ENCODE measurements at places on chromosomes 11 and 22. TPM values are rescaled to one million over a fixed set of nuclear protein-coding genes. Genes with fewer than 3 reads are reported as not detected.

DNA sequence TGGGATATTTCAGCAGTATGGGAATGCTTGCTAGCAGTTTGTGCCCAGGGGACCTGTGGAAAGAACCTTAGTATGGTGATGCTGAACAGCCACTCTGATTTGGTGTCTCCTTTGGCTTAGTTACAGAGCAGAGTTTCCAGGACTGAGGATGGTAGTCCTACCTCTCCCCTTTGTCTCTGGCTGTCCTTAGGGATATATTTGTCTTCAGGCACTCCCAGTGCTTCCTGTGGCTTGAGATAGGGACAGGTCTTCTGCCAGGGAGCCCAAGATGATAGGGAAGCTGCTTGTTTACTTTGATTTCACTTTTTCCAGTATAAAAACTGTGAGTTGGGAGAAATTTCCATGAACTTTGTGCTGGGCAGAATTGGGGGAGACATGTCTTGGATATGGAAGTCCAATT lies 28.2 kb downstream of the ANKRD42 start:
- DNase-seq, result no peak

GRCh38 chr22:37194750-37195149 lies 6.7 kb upstream of the C1QTNF6 start:
- no peak for DNase-seq

The SLC6A5 gene
- polyA plus RNA-seq, result 0.50 TPM

DNA sequence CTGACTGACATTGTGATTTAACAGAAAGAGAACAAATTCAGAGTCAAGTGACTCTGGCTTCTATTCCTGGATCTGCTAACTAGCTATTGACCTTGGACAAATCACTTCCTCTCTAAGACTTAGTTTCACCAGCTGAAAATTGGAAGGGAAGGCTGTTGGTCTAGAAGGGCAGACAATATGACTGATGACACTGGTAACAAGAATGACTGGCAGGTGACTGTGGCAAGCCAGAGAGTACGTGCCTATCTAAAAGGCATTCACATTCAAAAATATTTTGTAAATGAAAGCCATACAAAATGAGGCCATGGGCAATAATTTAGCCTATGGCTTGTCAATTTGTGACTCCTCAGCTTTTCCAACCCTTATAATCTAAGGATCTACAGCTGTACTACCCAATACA lies 23.5 kb downstream of the SERGEF start:
- DNase-seq, result no peak

DNA sequence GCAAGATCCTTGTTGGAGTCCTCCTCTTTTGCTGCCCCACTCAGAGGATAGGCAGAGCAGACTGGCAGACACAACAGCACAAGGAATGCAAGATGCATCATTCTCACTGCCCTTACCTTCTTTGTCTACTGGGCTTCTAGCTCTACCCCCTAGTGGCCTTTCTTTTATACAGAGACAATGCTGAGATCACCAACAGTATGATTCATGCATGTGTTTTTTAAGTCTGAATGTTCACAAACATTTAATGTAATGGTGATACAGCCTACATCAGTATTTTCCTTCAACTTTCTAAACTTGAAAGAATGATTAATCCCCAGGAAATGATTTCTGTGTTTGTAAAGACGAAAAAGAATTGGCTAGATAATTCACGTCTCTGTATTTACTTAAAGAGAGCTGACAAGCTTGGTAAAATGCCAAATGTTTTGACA lies at the start of gene MMP10:
MMP10 (minus strand) TSS at position 138 of the 428 bp plus-strand sequence; CDS start at position 101, 37 bp downstream.
- DNase-seq, result no peak

The KIAA0930 gene
- polyA plus RNA-seq, result 20.3 TPM

GRCh38 chr22:29244785-29245625 lies 22.8 kb downstream of the RHBDD3 start:
- no peak for DNase-seq
